Mesangial cell (primary cell): ENCODE measurements at places on chromosomes 12 and 14. TPM values are rescaled to one million over a fixed set of nuclear protein-coding genes. Genes with fewer than 3 reads are reported as not detected.

KLRB1 gene
- not detected in 2 replicates for total RNA-seq

KLRK1 gene
- total RNA-seq: 0.16 TPM in 1 of 2 replicates, not detected in the other

DEPDC4 gene
- 0.49 TPM in 1 of 2 replicates, not detected in the other for total RNA-seq

FRMD6 gene
- 75.6 and 113 TPM in 2 replicates for total RNA-seq

FGF6 gene
- not detected in 2 replicates for total RNA-seq

ZNF385A gene
- total RNA-seq: 5.9 and 11.5 TPM in 2 replicates

IFNG-AS1 gene
- total RNA-seq: not detected in 2 replicates

LTBP2 gene
- 153 and 170 TPM in 2 replicates for total RNA-seq

SLC10A1 gene
- total RNA-seq: not detected in 2 replicates

PPP1R1A gene
- 0.98 and 6.1 TPM in 2 replicates for total RNA-seq

KIF5A gene
- total RNA-seq: 0.98 and 1.4 TPM in 2 replicates

CLEC6A gene
- total RNA-seq: not detected in 2 replicates

CLEC4D gene
- not detected in 2 replicates for total RNA-seq

TAS2R30 gene
- total RNA-seq: 0.63 and 0.98 TPM in 2 replicates

PZP gene
- total RNA-seq: not detected in 2 replicates

DLK1 gene
- 1.1 TPM in 1 of 2 replicates, not detected in the other for total RNA-seq

DHRS2 gene
- total RNA-seq: 0.33 TPM in 1 of 2 replicates, not detected in the other

SERPINA1 gene
- total RNA-seq: 5.1 and 10.3 TPM in 2 replicates

PRB4 gene
- total RNA-seq: not detected in 2 replicates

ANKRD13A gene
- 64.7 and 95.5 TPM in 2 replicates for total RNA-seq

COX8C gene
- total RNA-seq: not detected in 2 replicates

GPRC5D gene
- 0.13 TPM in 1 of 2 replicates, not detected in the other for total RNA-seq

TCTN1 gene
- total RNA-seq: 23.0 and 41.2 TPM in 2 replicates

NOS1 gene
- under 0.01 TPM in 1 of 2 replicates, not detected in the other for total RNA-seq

SIX1 gene
- 8.9 and 11.7 TPM in 2 replicates for total RNA-seq

CCDC196 gene
- not detected in 2 replicates for total RNA-seq

IKZF4 gene
- 4.1 and 5.3 TPM in 2 replicates for total RNA-seq
